ENCODE measurements at places on chromosomes 4 and X.

GRCh38 chr4:69668680-69669079 is 15.6 kb upstream of the UGT2A1 start:
- DNase-seq = no peak

DNA sequence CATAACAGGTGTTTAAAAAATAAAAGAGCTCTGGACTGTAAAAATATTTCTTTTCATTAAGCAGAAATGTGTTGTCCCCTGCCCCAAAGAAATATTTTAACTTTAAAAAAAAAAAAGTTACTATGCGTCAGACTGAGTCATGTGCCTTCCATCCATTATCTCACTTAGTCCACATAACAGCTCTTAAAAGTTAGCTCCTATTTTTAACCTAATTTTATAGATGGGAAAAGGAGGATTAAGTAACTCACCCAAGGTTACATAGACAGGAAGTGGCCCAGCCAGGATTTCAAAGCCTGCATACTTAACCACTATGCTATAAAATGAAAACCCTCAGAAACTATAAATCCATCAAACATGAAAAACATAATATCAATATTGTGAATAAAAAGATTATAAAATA is 97.7 kb downstream of the MANBA start:
- DNase-seq = peak; percentile 61

DNA sequence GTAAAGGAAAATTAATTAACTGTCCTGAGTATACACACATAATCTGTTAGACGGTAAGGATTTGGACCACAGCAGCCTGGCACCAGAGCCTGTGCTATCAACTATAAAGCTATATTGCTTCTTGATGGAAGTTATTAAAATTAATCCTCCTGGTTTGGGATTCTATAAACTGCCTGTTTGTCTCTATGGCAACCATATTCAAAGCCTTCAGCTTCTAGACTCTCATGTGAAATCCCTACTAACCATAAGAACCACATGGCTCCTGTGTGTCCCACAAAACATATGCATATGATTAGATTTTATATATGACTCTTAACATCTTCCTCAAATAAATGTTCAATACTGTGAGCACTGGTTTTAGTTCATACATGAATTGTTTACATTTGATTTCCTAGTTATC is 380.8 kb downstream of the ANKRD50 start:
- DNase-seq = no peak

DNA sequence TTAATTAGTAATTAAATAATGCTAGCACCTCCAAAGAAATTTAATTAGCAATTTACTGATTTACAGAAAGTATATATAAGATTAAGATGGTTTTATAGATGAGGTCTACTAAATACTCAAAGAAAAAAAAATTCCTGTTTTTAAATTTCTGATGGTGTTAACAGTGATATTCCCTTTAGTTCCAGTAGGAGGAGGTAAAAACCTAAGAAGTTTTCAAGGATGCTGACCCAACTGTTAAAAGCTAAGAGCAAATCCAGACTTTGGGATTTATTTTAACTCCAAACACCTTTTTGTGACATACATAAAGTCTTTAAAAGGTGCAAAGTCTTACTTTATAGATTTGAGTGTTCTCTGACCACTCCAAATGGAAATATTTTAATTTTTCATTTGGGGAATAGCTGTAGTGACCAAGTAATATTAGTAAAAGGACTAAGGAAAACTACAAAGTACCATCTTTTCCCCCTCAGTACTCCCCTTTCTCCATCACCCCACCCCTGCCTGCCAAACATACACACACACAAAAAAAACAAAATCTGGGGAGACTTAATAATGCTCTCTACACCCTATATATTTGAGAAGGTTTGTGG is 34.2 kb upstream of the CSN1S1 start:
- peak; percentile 2 for DNase-seq

GRCh38 chr4:132683957-132684356 is 465.1 kb upstream of the PCDH10 start:
- peak; percentile 5 for DNase-seq

DNA sequence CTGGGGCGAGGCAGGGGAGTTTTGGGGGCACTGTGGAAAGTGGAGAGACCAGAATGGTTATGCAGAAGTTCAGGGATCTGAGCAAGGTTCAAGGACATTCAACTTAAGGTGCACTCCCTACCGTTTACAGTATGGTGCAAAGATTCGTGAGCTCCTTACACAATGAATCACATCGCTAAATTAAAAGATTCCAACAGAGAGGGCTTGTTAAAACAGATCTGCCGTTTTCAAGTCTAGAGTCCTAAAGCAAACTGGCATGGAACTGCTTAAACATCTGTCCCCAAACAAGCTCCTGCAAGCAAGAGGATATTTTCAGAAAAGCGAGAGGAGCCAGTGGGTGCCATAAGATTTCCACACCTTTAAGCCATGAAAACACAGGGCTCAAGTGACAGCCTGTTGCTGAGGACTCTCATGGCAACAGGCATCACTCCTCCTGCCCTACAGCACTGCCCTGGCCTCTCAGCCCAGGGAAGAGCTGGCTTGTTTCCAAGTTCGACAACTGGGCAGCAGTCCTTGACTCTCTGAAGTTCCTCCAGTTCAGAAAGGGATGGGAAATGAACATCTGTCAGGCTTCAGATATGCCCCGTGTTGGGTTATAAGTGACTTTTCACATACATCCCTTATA is 10.0 kb downstream of the FAM184B start:
- no peak for DNase-seq

DNA sequence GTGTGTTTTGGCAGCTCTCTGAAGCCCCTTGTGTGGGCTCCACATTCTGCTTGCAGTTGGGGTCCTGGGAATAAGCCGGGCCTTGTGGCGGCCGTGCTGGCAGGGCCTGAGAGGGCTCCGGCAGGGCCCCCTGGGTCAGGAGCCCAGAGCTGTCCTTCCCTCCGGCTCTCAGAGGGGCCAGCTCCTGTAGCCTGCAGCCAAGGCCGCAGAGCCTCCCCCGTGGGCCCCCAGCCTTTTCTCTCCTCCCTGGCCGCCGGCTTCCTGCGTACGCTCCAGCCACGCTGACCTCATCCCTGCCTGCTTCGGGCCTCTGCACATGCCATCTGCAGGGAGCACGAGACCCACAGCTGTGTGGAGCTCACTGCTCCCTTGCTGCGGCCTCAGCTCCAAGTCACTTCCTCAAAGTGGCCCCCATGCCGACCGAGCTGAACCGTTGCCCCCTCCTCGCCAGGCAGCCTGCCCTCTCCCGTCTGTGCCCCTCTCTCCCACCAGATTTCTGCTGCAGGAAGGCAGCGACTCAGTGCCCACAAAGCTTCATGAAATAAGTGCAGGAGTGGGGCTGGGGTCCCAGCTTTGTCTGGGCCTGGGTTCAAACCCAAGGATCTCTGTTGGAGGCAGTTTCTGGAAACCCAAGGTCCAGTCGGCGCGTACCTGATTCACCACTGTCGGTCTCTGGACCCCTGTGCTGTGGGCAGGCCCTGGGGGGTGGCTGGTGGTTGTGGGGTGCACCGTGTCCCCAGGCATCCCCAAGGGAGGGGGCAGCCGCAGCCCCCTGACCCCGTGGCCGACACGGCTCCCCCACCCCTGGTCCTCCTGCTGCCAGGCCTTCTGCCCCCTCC is 57.1 kb upstream of the NKX1-1 start:
- DNase-seq = peak; percentile 94
